Heart right ventricle (tissue), 16 donors: ENCODE measurements at places on chromosomes 4 and X. TPM values are rescaled to one million over a fixed set of nuclear protein-coding genes. Genes with fewer than 3 reads are reported as not detected.
A peak's percentile ranks its signal among the peaks of the same experiment; 100 is the strongest.

- peak; percentile 55 for DNase-seq
- peak overlapping the region; percentile 42 for H3K4me3 ChIP-seq
- no peaks in the 10 kb centered on the region for H3K36me3 ChIP-seq
- no peaks in the 10 kb centered on the region for H3K27me3 ChIP-seq
- peaks cover 4% of the 10 kb centered on the region for H3K4me1 ChIP-seq
Observed at GRCh38 chr4:64271601-64272081, 137.6 kb downstream of the TECRL start.

- peak; percentile 26 for DNase-seq
- H3K27ac ChIP-seq = no peak within 1 kb of the TSS
- H3K27me3 ChIP-seq = peaks cover 4% of the 10 kb centered on the region
- H3K4me3 ChIP-seq = peak within 1 kb of the TSS; percentile 43
- H3K36me3 ChIP-seq = no peaks in the 10 kb centered on the region
- H3K4me1 ChIP-seq = no peaks in the 10 kb centered on the region
Observed at GRCh38 chr4:40749717-40750460, at the start of gene NSUN7. Gene NSUN7 (plus strand): TSS chr4:40749955. CDS start chr4:40750694, 739 bp downstream.

GRCh38 chr4:110059556-110060191 is 138.7 kb downstream of the ELOVL6 start:
- no peak overlapping the region for H3K4me3 ChIP-seq
- no peak for DNase-seq
- no peaks in the 10 kb centered on the region for H3K27me3 ChIP-seq
- H3K4me1 ChIP-seq = peaks cover 4% of the 10 kb centered on the region

GRCh38 chr4:692771-693554 is 4.0 kb upstream of the SLC49A3 start:
- no peak overlapping the region for H3K4me3 ChIP-seq
- H3K27me3 ChIP-seq = no peaks in the 10 kb centered on the region
- H3K27ac ChIP-seq = no peak overlapping the region

GRCh38 chr4:7422898-7423180 is 11.9 kb downstream of the PSAPL1 start:
- H3K27ac ChIP-seq = no peak overlapping the region
- H3K4me1 ChIP-seq = no peaks in the 10 kb centered on the region
- H3K36me3 ChIP-seq = no peaks in the 10 kb centered on the region
- no peak overlapping the region for H3K4me3 ChIP-seq

DNA sequence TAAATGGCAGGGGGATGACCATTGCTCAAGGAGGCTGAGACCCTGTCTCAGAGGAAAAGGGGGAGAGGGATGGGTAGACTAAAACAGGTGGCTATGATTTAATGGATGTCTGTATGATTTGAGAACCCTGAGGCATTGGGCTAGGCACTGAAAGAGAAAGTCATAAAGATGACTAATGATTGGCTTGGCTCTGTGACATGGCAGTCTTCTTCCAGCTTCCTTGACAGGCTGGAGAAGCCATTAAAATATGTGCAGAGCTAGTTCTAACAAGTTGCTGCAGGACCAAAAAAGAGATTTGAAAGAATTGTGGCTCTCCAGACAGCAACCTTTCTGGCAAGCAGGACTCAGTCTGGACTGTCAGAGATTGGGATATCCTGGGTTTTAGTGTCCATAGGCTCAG is 53.6 kb downstream of the AMER1 start:
- no peaks in the 10 kb centered on the region for H3K4me1 ChIP-seq
- no peak overlapping the region for H3K4me3 ChIP-seq
- no peak for DNase-seq
- H3K27me3 ChIP-seq = no peaks in the 10 kb centered on the region
- no peak overlapping the region for H3K27ac ChIP-seq

- H3K36me3 ChIP-seq = no peaks in the 10 kb centered on the region
- no peak for DNase-seq
- H3K27ac ChIP-seq = no peak overlapping the region
Observed at GRCh38 chrX:76159453-76159852, 13.4 kb upstream of the PBDC1 start.

RNF150 gene
- 106 TPM for total RNA-seq

MAGED1 gene
- 80.8 TPM for total RNA-seq
